ENCODE measurements at places on chromosomes 1 and 21.

DNA sequence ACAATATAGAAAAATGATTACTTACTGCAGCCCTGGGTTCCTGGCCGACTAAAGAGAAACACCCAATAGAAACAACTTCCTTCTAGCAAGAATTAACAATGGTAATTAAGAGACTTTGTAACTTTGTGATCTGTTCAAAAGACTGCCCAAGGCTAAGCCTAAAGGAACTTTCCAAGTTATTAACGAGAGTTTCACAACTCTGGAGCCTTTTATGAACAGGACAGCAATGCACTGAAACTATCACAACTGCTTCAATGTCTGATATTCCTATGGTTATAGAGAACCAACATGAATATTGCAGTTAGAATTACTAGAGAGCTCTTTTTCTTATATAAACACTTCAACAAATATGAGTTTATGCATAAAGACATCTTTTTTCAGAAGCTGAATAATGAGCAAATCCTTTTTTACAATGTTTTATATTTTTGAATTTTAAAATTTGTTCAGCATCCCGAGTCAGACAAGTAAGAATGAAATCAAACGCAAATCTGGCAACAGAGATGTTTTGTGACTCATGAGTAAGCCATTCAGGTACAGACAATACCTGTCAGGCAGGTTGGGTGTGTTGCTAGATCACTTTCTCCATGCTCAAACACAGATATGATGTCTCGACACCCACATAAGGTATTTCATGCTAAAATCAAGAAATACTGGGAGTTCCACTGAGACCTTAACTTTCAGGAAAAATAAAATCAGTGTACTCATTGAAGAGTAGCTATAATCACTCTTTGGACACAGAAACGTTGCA, 22.2 kb upstream of the KCNJ15 start:
- DNase-seq, result no peak

DNA sequence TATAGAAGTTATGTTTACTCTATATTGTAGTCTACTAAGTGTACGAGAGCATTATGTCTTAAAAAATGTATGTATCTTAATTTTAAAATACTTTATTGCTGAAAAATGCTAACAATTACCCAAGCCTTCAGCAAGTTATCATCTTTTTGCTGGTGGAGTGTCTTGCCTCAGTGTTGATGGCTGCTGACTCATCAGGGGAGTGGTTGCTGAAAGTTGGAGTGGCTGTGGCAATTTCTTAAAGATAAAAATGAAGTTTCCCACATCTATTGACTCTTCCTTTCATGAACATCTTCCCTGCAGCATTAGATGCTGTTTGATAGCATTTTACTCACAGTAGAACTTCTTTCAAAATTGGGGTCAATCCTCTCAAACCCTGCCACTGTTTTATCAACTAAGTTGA, 95.8 kb downstream of the CDC7 start:
- DNase-seq, result peak; percentile 34

DNA sequence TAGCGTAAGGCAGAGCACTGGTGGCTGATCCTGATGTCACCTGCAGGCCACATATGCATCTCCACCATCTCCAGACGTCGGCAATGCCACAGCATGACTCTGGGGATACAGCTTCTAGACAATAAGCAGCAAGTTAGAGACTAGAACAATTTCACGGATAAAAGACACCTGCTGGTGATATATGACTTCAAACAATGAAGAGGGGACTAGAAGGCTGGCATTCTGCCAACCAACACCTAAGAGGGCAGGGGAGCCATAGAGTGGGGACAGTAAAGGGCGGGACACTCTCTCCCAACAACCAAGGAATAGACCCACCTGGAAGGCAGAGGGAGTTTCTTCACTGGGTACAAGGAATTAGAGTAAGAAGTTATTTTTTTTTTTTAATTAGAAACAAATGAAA, 126.7 kb downstream of the SIM2 start:
- no peak for DNase-seq

GRCh38 chr21:38987633-38988508, 182.1 kb downstream of the ETS2 start:
- DNase-seq, result no peak

- DNase-seq, result no peak
Observed at GRCh38 chr1:108016451-108016920, 51.5 kb upstream of the VAV3 start.

DNA sequence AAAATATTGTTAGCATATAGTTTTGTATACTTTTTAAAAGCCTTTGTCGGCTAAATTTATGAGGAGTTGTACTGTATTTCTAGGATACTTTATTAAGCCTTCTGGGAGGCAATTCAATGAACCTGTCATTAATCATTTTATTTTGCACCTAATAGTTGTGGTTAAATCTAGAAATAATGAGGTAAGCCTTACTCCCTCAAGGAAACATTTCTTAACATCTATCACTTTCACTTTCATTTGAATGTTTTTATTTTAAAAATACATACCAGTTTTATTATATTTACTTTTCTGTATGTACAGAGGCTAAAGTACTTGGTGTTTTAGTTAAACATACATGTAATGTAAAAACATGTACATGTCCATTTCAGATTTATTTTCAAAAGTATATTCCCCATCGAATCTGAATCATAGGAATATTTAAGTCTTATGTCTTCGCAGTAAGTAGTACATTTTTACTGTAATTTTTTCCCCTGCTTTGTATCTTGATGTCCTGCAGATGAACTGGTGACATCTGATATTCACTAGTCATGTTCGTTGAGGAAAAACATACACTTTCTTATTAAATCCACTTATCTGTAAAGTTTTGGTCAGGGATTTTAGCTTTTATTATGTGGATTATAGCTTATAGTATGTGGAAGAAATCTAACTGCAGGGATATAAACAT, 82.8 kb downstream of the DISP1 start:
- DNase-seq, result no peak

DNA sequence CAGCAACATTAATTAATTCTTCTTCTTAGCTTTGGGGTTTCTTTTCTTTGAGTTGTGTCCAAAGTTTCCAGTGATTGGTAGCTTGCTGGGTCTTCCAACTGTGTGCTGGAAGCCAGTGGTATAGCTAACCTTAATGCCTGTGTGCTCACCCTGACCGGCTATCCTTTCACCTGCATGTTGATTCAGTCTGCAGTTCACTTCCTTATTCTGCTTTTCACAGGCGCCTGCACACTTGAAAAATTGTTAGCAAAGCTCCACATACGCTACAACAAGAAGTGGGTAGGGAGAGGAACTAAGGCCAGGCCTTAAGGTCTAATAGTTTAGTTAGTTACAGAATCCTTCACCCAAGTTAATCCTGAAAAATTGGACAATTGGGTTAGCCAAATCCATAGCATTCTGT, 35.7 kb downstream of the NCF2 start:
- no peak for DNase-seq

DNA sequence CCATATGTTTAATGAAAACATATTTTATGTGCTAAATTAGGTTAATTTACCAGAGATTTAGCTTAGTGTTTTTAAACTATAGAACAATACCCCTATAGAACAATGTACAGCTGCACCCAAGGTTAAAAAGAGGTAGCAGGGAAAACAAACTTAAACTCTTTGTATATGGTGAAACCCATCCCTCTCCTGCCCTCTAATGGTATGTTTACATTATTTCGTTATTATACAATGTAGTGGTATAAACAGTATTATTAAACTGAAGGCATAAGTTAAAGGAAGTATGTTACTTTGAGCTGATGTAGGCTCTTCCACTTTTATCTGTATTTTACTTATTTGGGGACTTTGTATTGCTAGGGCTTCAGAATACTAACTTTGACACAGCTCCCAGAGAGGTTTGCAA, 16.7 kb upstream of the ZYG11A start:
- no peak for DNase-seq

DNA sequence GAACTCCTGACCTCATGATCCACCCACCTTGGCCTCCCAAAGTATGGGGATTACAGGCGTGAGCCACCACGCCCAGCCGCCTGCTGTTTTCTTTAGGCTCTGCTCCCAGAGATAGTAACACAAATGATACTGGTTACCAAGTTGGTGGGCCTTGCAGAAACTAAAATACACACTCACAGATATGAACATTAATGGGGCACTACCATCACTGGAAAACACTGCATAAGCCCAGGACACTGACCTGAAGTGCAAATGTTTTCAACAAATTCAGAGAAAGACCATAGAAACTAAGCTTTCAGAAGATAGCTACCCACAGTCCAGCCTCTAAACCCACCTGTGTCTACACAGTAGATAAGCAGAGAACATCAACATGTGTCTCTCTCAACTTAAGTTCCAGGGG, 180.5 kb downstream of the FCRL5 start:
- no peak for DNase-seq

DNA sequence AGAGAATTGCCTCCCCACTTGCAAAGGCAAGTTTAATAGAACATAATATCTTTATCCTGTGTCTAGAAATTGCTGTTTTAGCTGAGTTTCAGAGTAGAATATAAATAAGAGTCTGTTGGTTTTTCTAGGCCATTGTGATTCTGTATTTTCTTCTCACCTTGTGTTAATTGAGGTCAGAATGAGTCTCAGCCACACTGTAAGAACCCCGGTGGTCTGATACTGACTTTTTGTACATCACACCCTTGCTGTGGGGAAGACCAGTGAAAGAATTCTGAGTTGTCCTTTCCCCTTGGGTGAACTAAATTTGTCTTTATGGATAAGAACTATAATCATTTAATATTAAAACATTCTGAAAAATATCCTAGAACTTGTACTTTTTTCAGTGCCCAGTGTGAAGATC, 6.8 kb downstream of the HIPK1 start:
- DNase-seq, result no peak

- DNase-seq, result peak; percentile 40
Observed at GRCh38 chr1:109040989-109041620, 797 bp downstream of the WDR47 start.

- DNase-seq, result no peak
Observed at GRCh38 chr1:17313530-17314309, 5.7 kb downstream of the PADI4 start.

DNA sequence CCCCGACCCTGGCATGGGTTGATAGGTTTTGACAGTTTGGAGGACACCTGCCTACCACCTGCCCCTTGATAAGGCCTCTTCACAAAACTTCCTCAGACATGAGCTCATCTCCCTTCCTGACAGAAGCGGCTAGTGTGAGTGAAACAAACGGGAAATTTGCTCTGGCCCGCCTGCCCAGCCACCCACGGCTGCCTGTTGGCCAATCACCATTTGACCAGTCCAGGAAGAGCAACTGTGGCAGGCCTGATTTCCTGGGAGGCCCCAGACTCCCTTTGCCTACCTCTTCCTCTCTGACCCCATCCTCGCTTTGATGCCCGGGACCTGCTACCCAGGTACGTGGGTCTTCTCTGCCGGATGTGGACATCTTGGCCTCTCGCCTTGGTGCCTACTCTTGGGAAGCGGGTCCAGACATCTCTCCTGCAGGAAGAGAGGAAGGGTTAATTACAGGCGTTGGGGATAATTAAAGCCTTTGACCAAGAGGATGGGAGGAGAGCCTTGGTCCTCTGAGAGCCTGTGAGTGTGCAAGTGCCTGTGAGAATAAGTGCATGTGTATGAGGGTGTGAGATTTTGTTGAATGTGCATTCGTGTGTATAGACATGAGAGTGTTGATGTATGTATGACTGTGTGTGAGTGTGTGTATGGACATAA, 1.1 kb upstream of the EPHA2 start:
- no peak for DNase-seq
